ENCODE measurements at places on chromosomes 3 and 15.

DNA sequence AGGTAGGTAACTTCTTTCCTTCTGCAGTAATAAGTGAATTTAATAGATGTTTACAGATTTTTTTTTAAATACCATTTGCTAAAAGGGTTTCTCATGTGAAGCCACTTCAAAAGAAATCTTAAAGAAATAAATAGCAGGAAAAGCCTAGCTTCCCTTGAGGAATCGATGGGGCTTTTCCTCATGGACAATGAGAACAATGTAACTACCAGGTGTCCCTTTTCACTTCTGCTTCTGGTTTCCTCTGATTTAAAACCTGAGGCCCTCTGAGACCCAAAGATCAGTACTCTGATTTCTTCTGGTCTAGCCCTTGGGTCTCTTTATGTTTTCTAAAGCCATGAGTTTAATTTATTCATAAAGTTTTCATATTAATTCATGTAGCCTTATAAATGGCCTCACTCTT lies 13.1 kb upstream of the TMEM42 start:
- DNase-seq: no peak

DNA sequence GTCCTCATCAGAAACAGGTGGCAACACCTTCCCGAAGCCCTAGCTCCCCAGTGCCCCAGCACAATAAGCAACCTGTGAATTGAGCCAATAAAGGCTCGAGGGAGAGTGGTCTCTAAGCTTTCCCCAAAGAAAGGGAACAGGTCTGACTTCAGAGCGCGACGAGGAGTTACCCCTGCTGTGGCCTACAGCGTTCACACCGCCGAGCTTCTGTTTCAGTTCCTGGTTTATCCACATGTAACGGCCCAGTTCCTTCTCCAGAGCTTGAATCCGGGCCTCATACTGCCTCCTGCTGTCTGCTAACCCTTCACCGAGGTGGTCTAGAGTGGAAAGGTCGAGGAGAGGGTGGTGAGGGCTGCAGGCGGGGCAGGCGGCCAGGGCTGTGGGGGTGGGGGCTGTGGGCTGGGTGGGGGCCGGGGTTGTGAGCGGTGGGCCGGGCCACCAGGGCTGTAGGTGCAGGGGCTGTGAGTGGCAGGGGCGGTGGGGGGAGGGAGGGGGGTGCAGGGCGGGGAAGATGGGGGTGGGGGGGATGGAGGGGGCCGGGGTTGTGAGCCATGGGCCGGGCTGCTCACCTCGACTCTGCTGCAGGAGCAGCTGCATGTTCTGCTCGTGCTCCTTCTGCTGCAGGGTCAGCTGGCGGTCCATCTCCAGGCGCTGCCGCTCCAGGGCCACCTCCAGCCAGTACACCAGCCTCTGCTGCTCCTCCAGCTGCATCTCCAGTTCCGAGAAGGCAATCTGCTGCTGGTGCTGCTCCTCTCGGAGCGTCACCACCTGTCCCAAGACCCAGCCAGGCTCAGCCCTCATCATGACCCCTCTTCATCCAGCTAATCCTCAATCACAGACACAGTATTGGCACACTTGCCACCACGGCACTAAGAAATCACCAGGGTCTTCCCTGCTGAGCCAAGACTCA lies 26.2 kb downstream of the KIF7 start:
- DNase-seq: no peak

DNA sequence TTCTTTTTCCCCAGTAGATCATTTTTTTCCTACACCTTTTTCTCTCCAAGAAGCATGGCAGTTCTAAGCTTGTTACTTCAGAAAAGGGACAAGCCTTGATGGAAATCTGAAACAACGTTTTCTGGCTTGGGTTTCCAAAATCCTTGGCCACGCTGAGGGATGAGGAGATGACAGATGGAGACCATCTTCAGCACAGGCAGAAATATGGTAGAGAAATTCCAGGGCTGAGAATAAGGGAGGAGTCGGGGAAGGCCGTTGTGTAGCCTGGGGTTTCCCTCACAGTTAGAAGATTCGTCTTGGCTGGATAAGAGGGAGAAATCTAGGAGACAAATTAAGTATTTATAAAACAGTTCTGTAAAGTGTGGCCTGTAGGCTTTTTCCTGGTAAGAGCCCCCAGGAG lies 33.9 kb upstream of the STT3B start:
- no peak for DNase-seq

DNA sequence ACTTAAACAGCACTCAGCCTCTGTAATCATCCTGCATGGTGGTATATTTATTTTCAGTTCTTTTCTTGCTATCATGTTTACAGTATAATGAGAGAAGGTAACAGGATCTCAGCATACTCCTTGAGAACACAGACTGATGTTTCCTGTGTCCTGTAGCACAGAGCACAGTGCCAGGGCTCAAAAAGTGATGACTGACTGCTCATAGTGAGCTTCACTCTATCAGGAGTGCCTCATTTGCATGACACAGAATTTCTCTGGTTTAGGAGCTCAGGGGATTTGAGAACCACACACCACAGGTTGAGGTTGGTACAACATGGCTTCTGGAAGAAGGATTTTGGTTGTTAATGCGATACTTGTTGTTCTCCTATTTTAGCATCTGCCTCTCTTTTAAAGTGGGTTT lies 68.5 kb upstream of the SLC2A2 start:
- no peak for DNase-seq

DNA sequence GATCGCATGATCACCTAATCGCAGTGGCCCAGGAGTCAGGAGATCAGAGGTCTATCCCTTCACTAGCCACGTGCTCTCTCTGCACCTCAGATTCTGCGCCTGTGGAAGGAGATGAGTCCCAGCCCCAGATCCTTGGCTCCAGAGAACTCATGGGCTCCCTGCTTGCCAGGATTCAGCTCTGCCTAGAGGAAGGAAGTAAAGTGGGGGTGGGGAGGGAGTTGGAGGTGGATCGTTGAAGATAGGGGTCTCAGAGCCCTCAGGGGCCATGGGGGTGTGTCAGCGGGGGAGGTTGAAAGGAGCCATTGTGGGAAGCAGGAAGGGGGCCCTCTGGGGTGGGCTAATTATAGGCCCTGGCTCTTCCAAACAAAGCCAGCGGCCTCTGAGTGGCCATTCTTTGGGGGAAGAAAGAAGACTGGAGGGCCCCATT lies 11.3 kb upstream of the STRA6 start:
- DNase-seq: no peak

DNA sequence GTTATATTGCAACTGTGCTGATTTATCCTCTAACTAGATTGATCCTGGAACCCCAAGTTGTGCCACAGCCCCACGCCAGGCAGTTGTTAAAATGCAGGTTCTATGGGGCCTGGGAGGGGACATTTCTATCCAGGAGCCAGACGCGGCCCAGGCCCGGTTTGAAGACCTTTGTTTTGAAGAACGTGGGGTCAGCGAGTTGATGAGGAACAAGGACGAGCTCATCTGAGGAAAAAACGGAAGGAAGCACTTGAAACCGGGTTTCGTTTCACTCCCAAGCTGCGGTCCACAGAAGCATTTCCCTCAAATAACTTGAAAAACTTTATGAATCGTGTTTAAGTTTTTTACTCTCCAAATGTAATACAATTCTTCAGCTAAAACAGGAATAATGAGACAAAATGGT lies 76.4 kb downstream of the CHSY1 start:
- DNase-seq: no peak

DNA sequence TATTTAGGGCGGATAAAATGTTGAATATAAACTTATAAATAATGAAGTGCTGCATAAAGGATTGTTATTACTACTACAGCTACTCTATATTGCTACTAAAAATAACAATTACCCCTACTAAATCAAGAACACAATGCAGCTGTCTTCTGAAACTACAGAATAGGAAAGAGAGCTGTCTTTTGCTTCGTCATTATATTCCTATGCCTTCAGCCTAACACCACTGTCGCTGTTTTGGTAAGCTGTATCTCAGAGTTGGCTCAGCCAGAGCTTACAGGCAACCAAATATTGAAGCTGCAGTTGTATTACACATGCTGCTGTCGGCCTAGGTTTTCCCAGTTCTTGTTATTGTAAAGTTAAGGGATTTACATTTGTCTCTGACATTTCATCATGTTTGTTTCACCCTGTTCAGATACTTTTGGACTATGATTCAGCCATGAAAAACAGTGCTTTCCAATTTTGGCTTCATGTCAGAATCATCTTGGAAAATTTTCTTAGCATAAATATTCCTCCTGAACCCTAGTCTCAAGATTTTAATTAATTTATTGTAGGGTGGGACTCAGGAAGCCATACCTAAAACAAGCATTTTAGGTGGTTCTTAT lies 31.3 kb upstream of the LPP start:
- no peak for DNase-seq

DNA sequence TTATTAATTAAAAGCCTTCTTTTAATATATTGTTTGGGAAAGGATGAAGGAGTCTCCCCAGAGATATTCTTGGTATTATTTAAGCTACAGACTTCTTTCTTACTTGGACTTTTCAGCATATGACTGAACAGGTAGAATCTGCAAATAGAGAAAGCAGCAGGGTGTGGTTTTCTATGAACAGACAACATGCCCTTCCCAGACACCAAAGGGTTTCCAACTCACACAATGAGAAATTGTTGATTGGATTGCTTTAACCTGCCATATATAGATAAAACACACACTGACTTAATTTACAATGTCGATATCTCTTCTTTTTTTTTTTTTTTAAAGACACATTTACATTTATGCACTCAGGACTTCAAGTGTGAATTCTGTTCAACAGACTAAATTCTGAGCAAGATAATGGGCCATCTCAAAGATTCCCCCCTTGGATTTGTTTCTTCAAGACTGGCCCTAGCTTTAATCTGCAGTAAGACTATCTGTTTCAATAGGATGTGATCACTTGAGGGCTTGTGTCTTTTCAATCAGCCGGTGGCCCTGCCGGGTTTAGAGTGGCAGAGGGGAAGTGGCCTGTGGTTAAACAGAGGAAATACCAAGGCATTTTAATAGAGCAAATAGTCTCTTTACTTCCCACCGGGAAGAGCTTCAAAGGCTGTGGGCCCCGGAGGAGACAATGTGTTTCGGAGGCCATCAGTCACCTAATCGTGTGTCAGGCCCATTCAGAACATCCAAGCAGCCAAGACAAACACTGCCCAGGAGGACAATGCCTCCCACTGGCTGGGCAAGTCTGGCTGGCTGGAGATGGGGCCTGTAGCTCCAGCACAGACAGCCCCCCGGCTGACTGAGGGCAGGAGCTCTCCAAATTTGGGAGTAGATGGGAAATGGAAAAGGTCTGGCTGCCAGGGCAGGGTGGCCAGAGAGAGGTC lies 6.1 kb downstream of the IL17RD start:
- no peak for DNase-seq

DNA sequence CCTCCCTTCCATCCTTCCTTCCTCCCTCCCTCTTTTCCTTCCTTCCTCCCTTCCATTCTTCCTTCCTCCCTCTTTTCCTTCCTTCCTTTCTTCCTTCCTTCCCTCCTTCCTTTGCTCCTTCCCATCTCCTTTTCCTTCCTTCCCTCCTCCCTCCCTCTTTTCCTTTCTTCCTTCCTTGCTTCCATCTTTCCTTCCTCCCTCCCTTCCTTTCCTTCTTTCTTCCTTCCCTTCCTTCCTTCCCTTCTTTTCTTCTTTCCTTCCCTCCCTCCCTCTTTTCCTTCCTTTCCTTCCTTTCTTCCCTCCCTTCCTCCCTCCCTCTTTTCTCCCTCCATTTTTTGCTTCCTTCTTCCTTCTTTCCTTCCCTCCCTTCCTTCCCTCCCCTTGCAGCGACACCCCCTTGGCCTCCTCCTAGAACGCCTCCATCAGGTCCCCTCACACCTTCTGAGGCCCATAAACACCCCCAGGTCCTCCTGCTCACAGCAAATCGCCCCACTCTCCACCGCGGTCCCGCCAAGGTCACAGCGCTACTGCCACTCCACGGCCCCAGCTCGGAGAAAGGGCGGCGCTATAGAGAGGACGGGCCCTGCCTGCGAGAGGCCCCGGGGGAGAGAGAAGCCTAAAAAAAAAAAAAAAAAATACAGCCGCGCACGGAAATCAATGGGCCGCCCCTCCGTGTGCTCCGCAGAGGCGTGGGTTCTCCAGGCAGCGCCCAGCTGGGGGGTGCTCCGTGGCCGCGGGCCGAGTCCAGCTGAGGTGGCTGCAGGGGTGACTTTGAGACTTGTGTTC lies 328.2 kb downstream of the OCA2 start:
- DNase-seq: no peak
